ENCODE measurements at places on chromosomes 16 and 17. TPM values are rescaled to one million over a fixed set of nuclear protein-coding genes. Genes with fewer than 3 reads are reported as not detected.

DNA sequence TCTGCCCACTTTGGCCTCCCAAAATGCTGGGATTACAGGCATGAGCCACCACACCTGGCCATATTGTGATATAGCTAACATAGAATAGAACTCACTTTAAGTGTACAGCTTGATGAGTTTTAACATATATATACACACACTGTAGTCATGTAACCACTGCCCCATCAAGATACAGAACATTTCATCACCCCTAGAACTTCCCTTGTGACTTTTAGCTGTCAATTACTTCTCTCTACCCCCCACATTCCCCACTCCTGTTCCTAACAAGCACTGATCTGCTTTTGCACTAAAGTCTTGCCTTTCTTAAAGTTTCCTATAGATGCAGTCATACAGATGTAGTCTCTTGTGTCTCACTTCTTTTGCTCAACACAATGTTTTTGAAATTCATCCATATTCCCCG is 93.1 kb downstream of the PITPNC1 start:
- DNase-seq: no peak
- peaks cover 31% of the 10 kb centered on the region for H3K4me1 ChIP-seq
- no peaks in the 10 kb centered on the region for H3K27me3 ChIP-seq
- H3K36me3 ChIP-seq: no peaks in the 10 kb centered on the region

KRT39 gene
- total RNA-seq: not detected

SLC35G6 gene
- total RNA-seq: not detected

DNA sequence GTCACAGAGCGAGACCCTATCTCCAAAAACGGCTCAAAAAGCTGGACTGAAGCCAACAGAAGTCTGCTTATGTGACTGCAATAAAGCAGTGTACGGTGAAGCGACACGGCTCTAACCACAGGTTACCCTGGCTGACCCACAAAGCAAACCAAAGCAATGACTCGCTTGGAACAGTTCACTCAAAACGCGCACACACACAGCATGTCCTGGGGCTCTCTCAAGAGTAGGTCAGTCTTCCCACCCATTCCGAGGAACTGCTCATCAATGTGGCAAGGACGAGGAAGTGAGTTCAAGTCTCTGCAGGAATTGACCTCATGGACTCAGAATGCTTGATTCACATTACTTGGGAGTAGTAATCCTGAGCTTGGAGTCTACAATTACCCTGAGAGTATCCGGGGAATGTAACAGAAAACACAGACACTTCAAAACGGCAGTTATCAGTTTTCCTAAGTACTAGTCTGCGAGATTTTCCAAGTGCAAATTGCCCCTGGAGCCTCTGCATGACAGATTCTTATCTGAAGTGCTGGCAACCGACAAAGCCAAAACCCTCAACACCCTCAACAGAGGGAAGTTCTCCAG is 25.4 kb downstream of the PELP1 start:
- no peaks in the 10 kb centered on the region for H3K4me1 ChIP-seq
- H3K27ac ChIP-seq: no peak overlapping the region
- no peaks in the 10 kb centered on the region for H3K27me3 ChIP-seq
- H3K36me3 ChIP-seq: peaks cover 88% of the 10 kb centered on the region
- no peak for DNase-seq
- no peak overlapping the region for H3K4me3 ChIP-seq

- H3K27ac ChIP-seq: no peak overlapping the region
- no peak for DNase-seq
- H3K4me1 ChIP-seq: no peaks in the 10 kb centered on the region
- H3K4me3 ChIP-seq: no peak overlapping the region
- H3K27me3 ChIP-seq: no peaks in the 10 kb centered on the region
Measured at GRCh38 chr17:50076591-50077235, 18.4 kb upstream of the PDK2 start.

DNA sequence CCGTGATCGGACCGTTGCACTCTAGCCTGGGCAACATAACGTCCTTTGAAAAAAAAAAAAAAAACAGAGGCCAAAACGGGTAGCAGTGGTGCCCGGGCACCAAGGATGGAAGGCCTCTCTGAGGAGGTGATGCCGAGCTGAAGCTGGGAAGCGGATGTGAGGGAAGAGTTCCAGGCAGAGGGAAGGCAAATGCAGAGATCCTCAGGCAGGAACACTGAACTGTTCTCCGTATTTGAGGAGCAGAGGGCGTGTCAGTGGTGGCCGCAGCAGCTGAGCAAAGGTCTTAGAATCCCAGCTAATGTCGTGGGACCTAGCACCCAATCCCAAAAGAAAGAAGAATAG is 656 bp upstream of the KCTD13 start:
- H3K36me3 ChIP-seq: peaks cover 14% of the 10 kb centered on the region
- peaks cover 31% of the 10 kb centered on the region for H3K4me1 ChIP-seq
- H3K27me3 ChIP-seq: no peaks in the 10 kb centered on the region
- H3K27ac ChIP-seq: peak overlapping the region; percentile 83
- DNase-seq: no peak
- H3K4me3 ChIP-seq: peak overlapping the region; percentile 84

BEAN1 gene
- not detected for total RNA-seq

TLCD2 gene
- total RNA-seq: 10.8 TPM

FBXW10B gene
- 6.9 TPM for total RNA-seq
